ENCODE measurements at places on chromosomes 7 and 10.

DNA sequence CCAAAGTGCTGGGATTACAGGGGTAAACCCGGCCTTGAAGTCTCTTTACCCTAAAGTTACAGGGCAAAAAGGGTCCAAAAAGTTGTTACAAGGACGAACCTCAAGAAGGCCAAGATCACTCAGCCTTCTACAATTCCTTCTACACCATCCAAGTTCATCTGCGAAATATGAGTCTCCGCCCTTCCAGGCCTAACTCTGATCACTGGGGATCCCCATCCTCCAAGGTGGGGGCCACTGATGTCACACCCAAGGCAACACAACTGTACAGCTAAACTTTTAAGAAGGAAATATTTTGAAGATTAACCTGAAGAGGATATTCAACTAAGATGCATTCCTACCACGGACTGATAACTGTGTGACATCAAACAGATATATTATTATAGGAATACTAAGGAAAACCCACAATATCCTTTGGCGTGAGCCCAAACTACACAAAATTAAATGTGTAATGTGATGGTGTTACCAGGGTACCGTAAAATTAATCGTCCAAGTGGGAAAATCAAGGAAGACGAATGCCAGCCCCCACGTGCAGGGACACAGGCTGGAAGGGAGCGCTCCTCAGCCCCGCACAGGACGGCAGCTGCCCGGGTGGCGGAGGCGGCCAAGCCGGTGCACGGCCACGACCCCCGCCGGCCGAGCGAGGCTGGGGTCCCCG, 1.0 kb downstream of the PAXIP1 start:
- DNase-seq, result no peak

- no peak for DNase-seq
Observed at GRCh38 chr10:133336577-133337369, at the start of gene CALY. Gene CALY, minus strand, starts transcription at chr10:133336896. Its CDS starts 7,907 bp downstream, at chr10:133328989.

DNA sequence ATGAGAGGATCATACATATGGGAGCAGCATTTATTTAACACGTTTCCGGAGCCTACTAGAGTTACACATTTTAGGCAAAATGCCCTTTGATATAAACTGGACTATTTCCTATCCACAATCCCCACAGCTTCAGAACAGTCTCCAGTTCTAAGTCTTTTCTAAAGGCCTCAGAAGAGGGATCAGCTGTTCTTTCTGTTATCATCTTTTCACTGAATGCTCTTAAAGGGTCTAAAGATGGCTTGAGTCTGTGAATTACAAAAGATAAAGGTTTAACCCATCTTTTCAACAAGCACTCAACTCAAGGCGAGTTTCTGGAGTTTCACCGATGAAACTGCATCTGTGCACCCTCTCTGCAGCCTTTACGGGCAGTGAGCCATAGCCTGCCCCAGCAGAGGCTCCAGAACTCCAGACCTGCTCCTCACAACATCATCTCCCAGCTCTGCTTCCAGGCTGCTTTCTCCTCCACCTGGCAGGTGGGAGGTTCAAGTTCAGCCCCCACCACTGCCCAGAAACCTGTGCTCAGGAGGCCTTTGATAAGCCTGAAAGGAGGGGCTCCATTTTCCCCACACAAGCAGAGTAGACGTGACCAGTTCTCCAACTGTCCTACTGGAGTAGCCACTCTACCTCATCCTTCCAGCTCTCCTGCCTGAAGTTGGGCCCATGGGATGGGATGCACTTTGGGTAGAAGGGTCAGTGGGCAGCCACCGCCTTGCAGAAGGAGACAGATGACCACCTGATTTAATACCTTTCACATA, 53.4 kb downstream of the HSPA12A start:
- DNase-seq, result no peak

GRCh38 chr10:130491011-130491692, 355.0 kb downstream of the GLRX3 start:
- DNase-seq, result no peak

All from suppressor macrophage treated with lipopolysaccharide for 4 hours (primary cell).